ENCODE measurements at places on chromosomes 4 and X.

GRCh38 chr4:168440442-168441264, 39.6 kb downstream of the DDX60L start:
- no peak for DNase-seq

GRCh38 chrX:2652106-2652505, 39.0 kb upstream of the CD99 start:
- DNase-seq = no peak

DNA sequence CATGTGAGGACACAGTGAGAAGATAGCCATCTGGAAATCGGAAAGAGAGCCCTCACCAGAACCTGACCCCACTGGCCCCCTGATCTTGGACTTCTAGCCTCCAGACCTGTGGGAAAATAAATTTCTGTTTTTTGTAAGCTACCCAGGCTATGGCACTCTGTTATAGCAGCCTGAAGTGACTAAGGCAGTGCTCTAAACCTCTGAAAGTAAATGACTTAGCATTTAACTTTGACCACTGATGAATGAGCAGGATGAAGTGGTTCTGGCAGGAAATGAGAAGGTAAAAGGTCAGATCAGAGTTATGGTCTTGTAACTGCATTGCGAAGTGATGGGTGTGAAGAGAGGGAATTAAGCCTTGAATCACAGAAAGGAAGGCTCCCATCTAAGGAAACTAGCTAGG, 17.0 kb downstream of the GPAT3 start:
- no peak for DNase-seq

DNA sequence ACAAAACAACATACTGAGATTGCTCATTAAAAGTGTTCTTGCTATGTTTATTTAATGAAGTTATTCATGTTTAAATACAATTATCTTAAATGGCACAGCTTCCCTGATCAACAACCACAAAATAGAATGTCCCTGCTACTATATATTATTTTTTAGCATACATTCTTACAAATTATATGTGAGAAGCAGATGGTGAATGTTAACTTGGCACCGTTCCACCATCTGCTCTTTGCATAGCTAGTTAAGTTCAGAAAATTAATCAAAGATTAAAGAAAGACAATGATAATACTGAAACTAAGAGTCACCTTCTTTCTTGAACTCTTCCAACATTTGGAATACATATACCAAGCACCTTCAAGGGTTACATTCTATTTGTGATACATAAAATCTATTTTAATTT, 94.2 kb downstream of the PPP3CA start:
- no peak for DNase-seq

DNA sequence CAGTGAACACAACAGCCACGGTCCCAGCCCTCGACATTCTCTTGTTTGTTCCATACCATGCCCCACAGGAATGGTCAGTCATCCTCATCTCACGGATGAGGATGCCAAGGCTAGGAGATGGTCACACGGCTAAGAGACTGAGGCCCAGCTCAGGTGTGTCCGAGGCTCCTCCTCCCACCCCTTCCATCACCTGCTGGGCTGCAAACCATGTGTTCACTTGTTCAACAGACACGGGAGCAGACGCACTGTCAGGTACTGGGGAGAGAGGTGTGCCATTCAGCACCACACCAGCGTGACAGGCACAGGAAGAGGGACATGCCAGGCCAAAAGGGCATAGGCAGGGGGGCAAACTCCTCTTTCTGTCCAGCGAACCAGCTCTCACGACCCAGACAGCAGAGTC, 45.9 kb downstream of the ABLIM2 start:
- no peak for DNase-seq

- no peak for DNase-seq
These were observed 430.1 kb downstream of the GABRG1 start for GRCh38 chr4:45693746-45694145.

GRCh38 chrX:101229170-101229569, 9.6 kb downstream of the DRP2 start:
- DNase-seq = no peak

GRCh38 chrX:110087485-110088356, 84.8 kb downstream of the TMEM164 start:
- no peak for DNase-seq

GRCh38 chr4:53592686-53593501, 1.6 kb upstream of the LNX1 start:
- no peak for DNase-seq

DNA sequence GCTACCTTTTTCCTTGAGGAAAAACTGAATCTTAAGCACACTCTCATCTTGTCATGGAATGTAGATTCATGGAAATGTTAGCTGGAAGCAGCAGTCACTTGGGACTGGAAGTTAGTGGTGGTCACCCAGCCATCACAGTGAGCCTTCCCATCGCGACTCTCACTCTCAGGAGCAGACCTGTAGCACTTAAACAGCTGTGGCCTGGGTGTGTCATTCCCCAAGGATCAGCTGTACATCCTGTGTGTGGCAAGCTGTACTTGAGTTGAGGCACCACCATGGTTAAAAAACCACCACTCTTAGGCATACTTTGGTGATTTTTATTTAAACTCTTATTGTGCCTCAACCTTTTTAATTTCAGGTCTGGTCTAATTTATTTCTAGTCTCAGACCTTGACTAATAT, 46.7 kb downstream of the JADE1 start:
- DNase-seq = no peak

DNA sequence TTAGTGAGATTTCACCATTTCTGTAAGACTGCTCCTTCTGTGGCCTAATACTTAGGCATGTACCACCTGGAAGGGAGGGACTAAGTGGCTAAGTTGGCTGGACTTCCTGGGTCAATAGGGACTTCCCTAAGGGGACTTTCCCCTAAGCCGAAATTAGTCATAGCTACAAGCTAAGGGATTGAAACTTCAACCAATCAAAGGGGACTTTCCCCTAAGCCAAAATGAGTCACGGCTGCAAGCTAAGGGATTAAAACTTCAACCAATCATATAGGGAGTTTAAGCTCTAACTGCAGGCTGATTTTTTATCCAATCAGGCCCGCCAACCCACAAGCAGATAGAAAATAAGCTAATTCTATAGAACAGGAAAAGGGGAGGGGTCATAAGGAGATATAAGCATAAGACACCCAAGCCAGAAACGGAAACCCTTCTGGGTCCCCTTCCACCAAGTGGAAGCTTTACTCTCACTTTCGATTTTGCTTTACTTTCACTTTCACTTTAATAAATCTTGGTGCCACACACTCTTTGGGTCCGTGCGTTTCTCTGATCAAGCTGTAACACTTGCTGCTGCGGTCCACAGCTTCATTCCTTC, 382.8 kb downstream of the KLHL4 start:
- DNase-seq = no peak

DNA sequence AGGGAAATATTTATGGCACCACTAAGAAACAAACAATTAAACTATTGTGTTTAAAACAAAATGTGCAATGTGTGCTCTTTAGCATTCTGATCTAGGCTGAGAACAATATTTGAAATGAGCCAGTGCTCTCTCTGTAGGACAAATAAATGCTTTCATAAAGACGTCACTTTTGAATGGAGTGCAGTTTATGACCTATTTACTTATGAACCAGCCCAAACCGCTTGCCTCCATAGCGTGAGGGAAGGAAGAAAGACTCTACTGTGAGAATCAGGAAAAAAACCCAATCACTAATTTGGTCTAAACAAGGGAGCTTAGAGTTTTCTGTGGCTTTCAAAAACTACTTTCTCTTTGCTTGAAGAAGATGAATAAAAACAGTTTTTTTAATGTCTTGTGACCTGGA, 39.4 kb downstream of the SAT1 start:
- DNase-seq = no peak

DNA sequence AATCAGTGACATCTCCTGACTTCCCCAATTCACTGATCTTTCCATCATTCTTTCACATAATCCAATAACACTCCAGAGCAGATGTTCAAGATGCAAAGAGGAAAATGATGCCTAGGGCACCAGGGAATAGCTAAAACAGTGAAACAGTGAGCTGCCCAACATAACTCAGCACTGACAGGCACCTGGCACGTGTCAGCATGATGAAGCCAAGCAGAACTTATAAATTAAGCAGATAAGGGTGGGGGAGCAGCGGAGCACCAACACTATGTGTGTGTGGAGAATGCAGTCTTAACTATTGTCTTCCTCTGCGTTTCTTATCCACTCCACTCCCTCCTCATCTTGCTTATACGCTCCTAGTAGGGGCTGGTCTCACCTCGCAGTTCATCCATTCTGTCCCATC, 89.4 kb downstream of the AMMECR1 start:
- DNase-seq = no peak

DNA sequence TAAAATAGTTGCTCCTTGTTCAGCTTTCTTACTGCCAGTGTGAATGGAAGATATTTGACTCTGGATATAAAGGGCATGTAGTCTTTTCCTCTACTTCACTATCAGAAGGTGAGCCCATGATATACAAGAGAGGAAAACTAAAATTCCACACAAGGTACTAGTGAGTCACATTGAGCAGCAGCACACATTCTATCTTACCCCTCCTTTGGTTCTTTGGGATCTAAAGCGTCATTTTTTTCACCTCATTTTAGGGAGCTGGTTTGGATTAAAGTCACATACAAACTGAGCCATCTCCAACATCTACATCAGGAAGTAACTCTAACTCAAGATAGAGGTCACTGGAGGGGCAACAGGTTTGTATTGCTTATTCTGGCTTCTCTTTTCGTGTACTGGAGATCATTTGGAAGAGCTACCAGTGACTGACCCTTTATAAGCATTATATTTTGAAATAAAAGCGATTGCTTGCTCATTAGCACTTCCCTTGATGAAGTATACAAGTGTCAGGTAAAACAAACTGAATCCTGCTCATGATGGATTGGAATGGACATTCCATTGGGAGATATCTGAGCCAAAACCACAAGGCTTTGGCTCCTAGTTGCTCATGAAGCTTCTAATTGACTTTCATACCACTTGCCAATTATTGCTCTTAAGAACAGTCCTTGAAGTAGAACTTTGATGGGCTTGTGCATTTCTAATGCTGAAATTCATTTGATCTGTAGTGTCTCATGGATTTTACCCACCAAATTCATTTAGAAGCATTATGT, 124.1 kb downstream of the SPCS3 start:
- DNase-seq = no peak

DNA sequence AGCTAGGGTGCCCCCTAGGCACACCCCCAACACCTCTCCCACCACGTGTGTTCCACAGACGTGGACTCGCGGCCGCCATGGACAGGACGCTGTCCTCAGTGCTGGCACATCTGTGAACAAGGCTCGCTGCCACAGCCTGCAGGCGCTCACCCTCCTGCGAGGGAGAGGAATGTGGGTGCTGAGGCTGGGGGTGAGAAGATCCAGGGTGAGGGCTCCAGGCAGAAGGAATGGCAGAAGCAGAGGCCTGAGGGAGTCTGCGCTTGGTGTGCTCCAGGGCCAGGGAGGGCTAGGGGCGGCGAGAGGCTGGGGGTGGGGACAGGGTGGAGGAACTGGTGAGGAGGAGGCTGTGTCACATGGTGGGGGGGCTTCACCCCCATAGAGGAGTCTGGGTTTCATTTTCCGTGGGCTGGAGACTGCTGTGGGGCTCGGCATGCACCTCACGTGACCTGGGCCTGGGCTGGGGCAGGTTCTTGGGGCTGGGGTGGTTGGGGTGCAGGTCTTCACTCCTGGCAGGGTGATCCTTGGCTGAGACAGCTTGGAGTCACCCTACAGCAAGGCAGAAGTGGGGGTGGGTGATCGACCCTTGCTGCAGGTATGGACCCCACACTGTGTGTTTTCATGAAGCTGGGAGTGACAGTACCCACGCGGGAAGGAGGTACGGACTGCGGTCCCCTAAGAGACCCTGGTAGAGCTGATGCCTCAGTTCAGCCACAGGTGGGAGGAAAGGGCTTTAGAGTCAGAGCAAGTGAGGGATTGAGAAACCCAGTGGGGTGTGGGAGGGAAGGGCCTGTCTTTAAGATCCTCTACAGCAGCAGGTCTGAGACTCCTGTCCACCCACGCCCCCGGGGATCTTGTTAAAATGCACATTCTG, 103.7 kb downstream of the PSAPL1 start:
- DNase-seq = no peak

GRCh38 chr4:56655627-56656345, 25.3 kb downstream of the HOPX start:
- no peak for DNase-seq

GRCh38 chrX:50927127-50927526, 16.6 kb downstream of the BMP15 start:
- DNase-seq = no peak

DNA sequence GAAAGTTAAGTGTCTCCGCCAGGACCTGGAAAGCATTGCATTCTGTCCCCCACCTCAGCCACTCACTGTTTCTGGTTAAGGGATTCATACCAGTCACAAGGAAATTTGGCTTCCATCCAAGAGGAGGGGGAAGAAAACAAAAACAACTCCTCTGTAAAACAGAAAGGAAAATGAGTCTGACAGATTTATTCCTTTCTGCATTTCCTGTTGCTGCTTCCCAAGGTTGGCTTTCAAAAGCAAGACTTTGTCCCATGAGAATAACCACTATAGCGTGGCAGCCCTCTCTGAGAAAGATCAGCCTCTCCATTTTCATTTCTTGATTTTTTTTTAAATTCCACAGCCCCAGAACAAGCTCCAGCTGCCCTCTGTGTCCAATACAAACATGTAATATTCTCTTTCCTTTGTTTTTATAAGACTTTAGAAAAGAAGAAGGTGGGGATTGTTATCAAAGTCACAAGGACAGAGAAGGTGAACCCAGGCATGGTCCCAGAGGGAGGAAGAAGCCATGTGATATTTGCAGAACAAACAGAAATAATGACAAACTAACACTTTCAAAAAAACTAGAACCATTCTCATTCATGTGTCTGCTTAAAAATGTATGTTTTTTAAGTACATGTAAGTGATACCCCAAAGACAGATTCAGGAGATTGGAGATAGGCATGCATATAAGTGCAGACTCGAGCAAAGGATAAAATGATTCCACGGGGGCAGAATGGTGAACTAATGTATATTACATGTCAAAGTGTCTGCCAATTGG, 90.7 kb upstream of the DCLK2 start:
- no peak for DNase-seq

DNA sequence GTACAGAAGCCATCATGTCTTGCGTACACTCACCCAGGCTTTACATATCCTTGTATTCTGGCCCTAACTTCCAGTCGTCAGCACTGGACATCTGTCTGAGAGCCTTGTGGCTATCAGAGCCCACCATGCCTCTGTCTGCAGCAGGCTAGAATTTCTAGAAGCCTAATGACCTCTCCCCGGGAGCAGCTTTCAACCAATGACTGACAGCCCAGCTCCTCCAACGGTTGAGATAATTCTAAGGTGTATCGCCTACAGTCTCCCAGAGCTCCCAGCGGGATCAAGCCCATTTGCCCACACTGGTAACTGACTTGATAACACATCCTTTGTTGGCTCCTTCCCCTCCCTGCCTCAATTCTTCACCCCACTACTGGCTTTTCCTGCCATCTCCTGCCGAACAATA, 562.8 kb downstream of the BCOR start:
- no peak for DNase-seq
